Stimulated activated CD8-positive, alpha-beta memory T cell treated with anti-CD3 and anti-CD28 coated beads, Interleukin-4, amount 100 ng/mL, for 4 hours (primary cell): ENCODE measurements at places on chromosomes 6 and 20.

GRCh38 chr6:112016320-112016719, 37.6 kb upstream of the CCN6 start:
- DNase-seq, result no peak

DNA sequence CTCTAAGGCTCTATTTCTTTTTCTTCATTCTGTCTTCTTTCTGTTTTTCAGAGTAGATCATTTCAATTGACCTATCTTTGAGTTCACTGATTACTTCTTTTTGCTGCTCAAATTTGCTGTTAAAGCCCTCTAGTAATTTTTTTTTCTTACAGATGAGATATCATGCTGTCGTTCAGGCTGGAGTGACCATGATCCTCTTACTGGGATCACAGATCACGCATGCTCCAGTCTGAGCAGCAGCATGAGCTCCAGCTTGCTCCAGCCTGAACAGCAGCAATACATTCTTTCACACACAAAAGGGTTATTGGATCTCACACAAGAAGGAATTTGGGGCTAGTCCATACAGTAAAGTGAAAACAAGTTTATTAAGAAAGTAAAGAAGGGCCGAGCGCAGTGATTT, 12.3 kb upstream of the TRIM38 start:
- DNase-seq, result no peak

GRCh38 chr6:53858913-53859312, 64.1 kb downstream of the LRRC1 start:
- DNase-seq, result no peak

DNA sequence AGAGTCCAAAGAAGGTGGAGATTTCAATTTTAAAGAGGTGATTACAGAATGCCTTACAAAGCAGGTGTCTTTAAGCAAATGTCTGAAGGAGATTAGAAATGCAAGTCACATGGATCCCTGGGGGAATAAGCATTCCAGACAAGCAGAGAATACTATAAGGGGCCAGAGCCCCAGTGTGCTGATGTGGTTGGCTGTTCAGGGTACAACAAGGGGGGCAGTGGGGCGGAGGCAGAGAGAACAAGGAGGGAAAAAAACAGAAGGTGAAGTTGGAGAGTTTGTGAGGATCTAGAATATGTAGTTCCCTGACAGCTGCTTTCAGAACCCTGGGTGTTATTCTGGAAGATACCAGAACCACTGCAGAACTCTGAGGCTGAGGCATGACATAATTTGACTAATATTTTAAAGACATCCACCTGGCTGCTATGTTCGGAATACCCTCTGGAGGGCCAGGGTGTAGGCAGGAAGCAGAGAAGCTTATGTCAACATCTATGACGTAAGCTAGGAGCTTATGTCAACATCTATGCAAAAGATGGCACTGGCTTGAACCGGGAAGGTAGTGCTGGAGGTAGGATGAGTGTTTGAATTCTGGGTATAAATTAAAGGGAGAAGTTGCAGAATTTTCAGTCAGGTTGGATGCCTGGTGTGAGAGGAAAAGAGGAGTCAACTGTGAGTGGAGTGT, 276.3 kb upstream of the AGPAT4 start:
- DNase-seq, result no peak

DNA sequence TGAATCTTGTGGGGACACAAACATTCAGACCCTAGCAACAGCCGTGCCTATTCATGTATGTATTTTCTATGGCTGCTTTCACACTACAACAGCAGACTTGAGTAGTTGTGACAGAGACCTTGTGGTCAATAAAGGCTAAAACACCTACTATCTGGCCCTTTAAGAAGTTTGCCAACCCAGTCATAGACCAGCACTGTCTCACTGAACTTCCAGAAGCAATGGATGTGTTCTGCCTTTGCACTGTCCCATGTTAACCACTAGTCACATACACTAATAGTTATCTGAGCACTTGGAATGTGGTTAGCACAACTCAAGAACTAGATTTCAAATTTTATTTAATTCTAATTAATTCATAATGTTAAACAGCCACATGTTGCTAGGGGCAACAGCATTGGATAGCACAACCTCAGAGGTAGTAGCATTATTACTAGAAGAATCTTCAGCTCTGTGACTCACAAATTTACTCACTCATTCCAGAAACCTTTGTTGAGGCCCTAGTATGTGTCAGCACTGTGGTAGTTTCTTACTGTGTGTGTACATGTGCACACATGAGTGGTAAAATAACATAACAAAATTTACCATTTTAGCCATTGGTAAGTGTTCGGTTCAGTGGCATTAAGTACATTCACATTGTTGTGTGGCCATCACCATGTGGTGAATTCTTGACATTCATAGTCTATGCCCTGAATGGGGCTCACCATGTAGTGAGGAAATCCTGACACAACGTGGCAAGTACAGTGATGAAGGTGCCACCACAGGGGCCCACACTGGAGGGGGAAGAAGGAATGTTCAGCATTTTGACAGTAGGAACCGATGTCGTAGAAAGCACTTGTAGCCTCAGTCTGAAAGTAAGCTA, 107.3 kb downstream of the CEP57L1 start:
- no peak for DNase-seq

GRCh38 chr20:13930281-13930680, 60.1 kb downstream of the SEL1L2 start:
- DNase-seq, result no peak

DNA sequence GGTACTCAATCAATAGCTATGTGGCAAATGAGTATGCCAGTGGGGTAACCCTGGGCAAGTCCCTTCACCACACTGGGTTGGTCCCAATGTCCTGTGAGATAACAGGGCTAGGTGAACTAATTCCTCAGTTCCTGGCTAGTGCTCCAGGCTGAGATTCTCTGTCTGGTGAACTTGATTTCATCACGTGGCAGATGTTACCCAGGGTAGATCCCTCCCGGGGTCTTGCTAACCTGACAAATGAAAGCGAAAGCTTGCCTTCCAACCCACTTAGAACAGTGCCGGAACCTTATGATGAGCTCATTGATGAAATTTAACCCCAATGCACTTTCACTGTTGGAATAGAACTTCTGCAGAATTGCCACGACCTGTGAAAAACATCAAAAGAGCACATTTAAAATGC, 6.6 kb upstream of the ANKRD60 start:
- no peak for DNase-seq

DNA sequence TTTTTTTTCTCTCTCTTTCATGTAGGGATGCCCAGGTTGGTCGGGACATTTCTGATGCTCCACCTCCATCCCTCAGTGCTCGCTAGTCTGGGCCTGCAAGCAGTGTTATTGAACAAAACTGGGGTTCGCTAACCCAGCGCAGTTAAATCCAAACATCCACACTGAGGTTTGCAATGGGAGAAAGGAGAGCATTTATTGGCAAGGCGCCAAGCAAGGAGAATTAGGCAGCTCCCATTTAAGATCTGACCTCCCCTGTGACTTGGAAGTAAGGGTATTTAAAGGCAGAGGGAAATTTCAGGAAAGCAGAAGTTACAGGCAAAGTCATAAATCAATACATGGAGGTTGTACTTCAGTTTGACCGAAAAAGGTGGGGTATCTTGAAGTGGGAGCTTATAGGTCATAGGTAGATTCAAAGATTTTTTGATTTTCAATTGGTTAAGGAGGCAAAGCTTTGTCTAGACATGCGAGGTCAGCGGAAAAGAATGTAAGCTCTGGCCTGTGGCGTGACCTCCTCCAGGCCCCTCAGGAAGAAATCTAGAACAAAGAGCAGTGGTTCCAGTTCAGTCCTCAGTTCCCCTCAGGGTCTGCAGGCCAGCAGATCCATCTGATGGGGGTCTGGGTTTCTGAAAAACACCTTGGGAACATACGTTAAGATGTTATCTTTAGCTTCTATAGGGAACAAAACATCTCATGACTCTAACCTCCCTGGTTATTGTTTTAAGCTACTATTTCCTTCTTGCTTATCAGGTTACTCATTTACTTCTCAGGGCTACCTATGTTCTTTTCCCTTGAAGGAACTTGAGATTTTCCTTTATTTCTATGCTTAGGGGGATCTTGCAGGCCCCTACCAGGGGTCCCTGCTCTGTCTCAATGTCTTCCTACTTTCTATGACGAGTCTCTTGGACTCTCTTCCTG, 66.0 kb upstream of the KIF16B start:
- no peak for DNase-seq

- DNase-seq, result no peak
Measured at GRCh38 chr6:154390034-154390433, 33.4 kb upstream of the IPCEF1 start.

- no peak for DNase-seq
Measured at GRCh38 chr20:40286975-40287531, 402.0 kb downstream of the MAFB start.

DNA sequence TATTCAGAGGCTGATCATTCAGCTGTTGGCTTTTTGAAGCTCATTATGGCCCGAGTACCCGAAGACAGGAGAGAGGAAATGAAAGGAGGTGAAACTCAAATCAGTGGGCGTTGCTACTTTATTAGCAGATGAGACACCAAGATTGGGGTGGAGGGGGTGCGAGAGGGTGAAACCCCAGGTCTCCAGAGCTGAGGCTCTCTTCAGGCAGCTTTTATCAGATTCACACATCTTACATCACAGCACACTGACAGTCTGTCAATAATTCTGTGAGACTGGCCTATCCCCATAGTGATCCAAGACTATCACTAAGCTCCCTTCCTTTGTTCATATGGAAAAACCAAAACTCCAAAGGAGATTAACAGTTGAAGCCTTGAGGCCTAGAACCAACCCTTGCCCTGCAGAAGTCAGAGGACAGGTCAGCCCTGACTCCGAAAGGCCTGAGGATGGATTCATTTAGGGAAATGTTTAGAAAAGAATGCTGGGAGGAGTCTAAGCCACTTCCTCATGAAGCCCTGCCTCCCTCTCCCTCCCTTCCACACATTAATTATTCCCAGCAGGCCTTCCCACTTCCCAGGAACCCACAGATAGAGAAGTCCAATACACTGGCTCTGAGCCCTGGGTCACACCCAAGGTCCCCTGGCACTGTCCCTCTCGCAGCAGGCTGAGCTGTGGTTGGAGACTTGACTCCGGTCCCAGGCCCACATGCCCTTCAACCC, 23.2 kb downstream of the TRERF1 start:
- no peak for DNase-seq

GRCh38 chr6:135256866-135257265, 75.8 kb downstream of the MYB start:
- DNase-seq, result no peak

GRCh38 chr6:91613481-91613880, 1026.6 kb upstream of the MAP3K7 start:
- DNase-seq, result no peak

DNA sequence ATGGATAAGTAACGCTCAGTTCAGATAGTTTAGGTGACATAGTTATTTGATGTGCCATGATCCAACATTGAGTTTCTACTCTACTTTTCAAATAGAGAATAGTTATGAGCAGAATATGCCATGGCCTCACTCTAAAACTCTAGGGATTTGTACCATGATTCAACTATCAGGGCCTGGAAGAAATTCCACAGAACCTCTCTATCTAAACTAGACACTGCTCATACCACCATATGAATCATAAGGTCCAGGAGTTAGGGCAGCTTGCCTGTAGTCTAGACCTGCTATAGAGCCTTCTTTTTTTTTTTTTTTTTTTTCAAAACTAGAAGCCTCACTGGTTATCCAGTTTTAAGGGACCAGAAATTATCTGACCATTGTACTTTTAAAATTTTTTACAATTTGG, 571.8 kb upstream of the IMPG1 start:
- no peak for DNase-seq

DNA sequence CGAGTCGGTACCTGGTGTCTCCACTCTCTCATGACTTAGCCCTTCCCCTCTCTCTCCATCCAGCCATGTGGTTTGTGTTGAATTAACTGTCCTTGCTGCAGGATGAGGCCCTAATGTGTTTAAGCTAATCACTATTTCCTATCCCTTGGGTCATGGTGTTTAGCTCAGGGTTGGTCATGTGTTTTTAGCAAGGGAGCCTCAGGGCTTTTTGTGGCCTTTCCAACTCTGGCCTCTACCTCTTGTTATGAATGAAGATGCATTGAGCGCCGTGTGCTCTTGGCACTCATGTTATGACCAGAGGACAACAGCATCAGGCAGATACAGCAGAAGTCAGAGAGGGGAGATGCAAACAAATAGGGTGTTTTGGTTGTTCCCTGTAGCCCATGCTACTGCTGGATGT, 674.2 kb upstream of the FLRT3 start:
- DNase-seq, result no peak
